Fibroblast of lung (primary cell): ENCODE measurements at places on chromosomes 2 and 18.

DNA sequence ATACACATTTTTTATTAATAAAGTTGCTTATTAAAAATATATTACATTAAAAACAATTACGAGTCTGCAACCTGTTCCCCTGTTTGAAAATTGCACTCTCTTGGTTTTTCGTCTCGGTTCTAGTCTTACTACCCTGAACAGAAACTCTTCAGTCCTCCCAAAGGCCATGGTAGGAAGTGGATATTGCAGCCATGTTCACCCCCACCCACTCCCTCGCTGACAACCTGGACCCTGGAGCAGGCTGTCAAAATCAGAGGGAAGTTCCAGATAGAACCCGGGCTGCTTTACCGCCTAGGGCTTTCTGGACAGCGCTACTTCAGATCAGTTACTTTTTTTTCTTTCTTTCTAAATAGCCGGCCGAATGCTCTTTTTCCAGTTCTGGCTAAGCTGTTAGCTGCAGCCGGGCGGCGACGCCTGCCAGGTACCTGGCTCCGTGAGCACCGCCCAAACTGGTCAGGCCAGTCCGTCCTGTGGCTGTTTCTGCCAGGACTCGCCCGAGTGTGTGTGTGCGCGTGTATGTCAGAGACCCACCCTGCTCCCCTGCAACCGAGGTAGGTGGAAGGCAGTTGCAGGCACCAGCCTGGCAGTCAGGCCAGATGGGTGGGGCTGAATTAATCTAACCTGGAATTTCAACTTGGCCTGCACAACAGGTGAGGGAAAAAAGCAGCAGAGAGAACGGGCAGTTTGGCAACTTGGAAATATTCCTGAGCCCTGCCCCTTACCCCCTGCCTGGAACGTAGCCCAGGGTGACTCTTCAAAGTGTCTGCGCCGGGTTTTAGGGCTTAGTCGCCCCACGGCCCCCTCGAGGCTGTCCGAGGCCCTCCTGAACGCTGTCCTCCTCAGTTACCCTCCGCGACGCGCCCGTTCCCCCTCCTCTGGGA is 1.1 kb upstream of the TET3 start:
- DNase-seq, result no peak

DNA sequence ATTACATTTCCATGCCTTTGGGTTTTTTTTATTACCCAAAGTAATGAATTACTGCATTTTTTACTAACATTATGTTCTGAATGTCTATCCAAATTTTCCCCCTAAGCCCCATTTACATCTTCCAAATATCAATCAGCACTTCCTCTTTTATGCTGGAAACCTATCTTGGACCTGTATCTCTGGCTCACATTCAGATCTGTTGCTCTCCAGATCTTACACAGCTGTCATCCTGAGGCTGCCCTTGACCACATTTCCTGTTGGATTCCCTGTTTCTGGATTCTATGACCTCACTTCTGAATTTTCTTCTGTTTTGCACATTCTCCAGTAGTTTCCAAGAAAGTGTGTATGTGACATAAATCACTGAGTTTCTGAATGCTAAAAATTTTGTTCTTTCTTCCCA is 146.7 kb downstream of the PDE1A start:
- peak; percentile 38 for DNase-seq

DNA sequence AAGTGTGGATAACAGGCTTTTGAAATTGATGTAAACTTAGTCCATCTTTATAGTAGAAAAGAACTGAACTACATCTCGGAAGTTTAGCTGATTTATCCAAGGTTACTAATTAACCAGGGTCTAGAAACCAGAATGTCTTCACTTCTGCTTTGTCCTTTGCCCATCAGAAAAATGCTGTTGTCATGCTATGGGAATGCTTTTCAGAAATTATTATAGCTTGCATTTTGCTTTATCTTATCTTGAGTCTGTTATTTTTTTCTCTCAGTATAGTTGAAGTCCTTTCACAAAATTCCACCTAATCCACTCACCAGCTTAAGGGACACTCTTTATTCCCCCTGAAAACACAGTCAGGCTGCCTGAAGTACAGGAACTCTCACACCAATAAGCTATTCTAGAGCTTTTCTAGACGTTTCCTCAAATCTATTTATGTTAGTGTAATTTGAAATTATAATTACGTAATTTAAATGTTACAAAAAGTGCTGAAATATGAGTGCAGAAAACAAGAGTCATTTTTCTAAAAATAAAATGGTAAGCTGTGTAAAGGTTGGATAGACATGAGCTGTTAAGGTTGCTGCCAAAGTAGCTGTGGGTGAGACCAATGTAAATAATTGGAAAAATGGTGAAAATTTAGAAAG is 456.3 kb downstream of the TGIF1 start:
- DNase-seq, result peak; percentile 20

DNA sequence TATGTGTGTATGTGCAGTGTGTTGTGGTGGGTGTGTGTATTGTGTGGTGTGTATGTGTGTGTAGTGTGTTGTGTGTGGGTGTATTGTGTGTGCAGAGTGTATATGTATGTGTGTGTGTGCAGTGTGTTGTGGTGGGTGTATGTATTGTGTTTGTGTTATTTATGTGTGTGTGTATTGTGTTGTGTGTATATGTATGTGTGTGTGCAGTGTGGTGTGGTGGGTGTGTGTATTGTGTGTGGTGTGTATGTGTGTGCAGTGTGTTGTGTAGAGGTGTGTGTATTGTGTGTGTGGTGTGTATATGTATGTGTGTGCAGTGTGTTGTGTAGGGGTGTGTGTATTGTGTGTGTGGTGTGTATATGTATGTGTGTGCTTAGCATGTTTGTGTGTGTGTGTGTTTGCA is 24.3 kb downstream of the ACKR3 start:
- DNase-seq, result no peak

GRCh38 chr2:39176997-39177396 is 56.1 kb upstream of the SOS1 start:
- DNase-seq, result no peak

- DNase-seq, result no peak
Observed at GRCh38 chr2:146412625-146413024, 1432.2 kb upstream of the ACVR2A start.

DNA sequence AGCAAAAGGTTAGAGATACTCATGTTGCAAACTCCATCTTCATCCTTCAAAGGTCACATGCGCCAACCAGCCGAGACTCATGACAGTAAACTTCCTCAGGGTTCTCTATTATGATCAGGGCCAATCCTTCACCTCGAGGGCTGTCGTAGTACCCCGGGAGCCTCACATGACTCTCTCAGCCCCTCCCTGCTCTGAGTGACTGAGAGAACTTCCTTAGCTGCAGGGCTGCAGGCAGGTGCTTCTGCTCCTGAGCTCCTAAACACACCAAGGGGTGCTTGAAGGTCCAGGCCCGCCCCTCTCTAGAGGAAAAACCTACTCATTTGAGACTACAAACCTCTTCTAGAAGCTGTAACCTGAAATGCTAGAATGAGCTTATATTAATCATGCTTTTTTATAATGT is 48.2 kb downstream of the LONRF2 start:
- no peak for DNase-seq

- DNase-seq, result no peak
Observed at GRCh38 chr2:193907561-193907960, 1712.8 kb upstream of the TMEFF2 start.

- no peak for DNase-seq
Observed at GRCh38 chr2:203469546-203469945, 65.6 kb downstream of the RAPH1 start.

DNA sequence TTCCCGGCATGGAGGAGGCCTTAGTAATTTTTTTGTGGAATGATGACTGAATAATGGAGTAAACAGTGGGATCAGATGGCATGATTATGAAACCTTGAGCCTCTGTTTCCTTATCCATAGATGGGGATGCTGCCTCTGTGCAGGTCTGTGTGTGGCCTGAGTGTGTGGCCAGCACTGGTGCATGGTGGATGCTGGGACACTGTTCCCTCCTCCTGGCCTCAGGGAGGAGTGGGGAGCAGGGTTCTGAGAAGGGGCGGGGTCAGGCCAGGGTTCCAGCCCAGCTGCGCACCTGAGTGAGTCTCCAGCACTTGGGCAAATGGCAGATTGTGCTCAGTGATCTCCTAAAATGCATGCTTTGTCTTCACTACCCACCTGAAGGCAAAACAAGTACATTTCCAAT is 66.4 kb downstream of the DCDC2C start:
- no peak for DNase-seq
